Activated effector memory CD4-positive, alpha-beta T cell treated with anti-CD3 and anti-CD28 coated beads, Interleukin-2, amount 50 U/mL, for 16 hours (primary cell): ENCODE measurements at places on chromosomes 4 and X.

- DNase-seq = no peak
Measured at GRCh38 chr4:95317085-95317793, 231.5 kb downstream of the UNC5C start.

DNA sequence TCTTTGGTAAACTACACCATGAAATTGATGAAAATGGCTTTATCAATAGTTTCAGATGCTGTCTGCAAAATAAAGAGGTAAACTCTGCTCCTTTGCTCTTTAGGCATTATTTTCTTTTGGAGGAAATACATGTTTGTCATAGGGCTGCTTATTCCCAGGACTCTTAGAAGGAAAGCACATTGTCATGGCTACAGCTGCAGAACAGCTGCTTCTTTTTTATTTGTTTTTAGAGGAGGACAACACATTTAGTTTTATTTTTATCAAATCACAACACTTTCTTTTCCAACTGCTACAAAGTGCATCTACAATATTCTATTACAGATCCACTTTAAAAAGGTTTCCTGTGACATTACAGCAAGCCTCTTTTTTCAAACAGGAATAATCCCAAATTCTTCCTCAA is 12.7 kb upstream of the HPF1 start:
- DNase-seq = no peak

- no peak for DNase-seq
Measured at GRCh38 chrX:30280428-30280827, 28.8 kb downstream of the NR0B1 start.

- DNase-seq = peak; percentile 63
Measured at GRCh38 chrX:8981723-8982122, 52.2 kb downstream of the FAM9B start.

GRCh38 chrX:109716431-109717028 is 16.5 kb downstream of the ACSL4 start:
- DNase-seq = no peak

DNA sequence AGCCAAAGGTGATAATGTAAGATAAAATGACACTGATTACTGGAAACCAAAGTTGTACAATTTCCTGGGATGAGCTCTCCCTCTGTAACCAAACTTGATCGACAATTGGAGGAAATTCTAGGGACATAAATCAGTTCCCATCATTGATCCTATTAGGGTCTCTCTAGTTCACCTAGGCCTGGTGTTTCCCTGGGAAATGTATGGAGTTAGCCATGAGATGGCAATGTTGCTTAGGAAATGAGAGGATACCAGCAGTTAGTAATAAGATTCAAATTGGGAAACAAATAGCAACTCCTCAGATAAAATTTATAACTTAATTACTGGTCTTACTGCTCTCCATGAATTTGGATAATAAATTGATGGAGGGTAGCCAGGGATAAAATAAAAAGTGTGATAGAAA is 52.2 kb downstream of the SPATA18 start:
- DNase-seq = no peak

GRCh38 chr4:107757864-107758476 is 37.9 kb upstream of the PAPSS1 start:
- no peak for DNase-seq
